Stimulated activated naive B cell treated with anti-CD40 and anti-IgM and Interleukin-4, amounts not matched to agents 10 μg/mL and 1 μg/mL and 100 μg/mL, for 72 hours (primary cell): ENCODE measurements at places on chromosomes 4 and X.

GRCh38 chrX:110251526-110251925 is 66.4 kb downstream of the AMMECR1 start:
- H3K4me1 ChIP-seq, result peaks cover 2% of the 10 kb centered on the region
- H3K4me3 ChIP-seq, result no peak overlapping the region
- no peaks in the 10 kb centered on the region for H3K36me3 ChIP-seq
- no peak for DNase-seq
- H3K27me3 ChIP-seq, result no peaks in the 10 kb centered on the region

- H3K4me3 ChIP-seq, result no peak overlapping the region
- no peaks in the 10 kb centered on the region for H3K36me3 ChIP-seq
- H3K4me1 ChIP-seq, result no peaks in the 10 kb centered on the region
- no peak overlapping the region for H3K27ac ChIP-seq
- H3K27me3 ChIP-seq, result no peaks in the 10 kb centered on the region
These were observed 53.6 kb upstream of the FUNDC1 start for GRCh38 chrX:44596277-44596676.

DNA sequence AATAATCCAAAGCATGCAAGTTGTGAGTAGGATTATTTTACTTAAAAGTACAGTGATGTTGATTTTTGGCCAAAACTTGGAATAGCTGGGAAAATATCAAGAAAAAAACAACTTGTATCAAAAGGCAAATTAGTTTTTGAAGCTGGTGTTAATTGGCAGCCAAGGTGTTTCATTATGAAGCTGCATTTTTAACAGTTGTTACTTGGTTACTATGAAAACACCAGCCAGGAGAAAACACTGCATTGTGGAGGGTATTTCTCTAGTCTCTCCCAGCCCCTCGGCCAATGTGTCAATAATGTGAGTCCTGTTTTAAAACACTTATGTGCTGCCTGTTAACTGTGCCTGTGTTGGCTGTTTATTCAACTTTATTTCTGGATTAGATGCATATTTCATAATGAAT is 733.4 kb downstream of the ADGRL3 start:
- H3K4me1 ChIP-seq, result no peaks in the 10 kb centered on the region
- DNase-seq, result no peak
- no peaks in the 10 kb centered on the region for H3K27me3 ChIP-seq
- no peaks in the 10 kb centered on the region for H3K36me3 ChIP-seq
- no peak overlapping the region for H3K4me3 ChIP-seq

- no peak for DNase-seq
- H3K27me3 ChIP-seq, result no peaks in the 10 kb centered on the region
- no peak overlapping the region for H3K4me3 ChIP-seq
- H3K4me1 ChIP-seq, result peaks cover 6% of the 10 kb centered on the region
- H3K36me3 ChIP-seq, result peaks cover 4% of the 10 kb centered on the region
These were observed 19.9 kb downstream of the GPKOW start for GRCh38 chrX:49103637-49104036.

GRCh38 chrX:21150208-21150607 is 224.0 kb upstream of the CNKSR2 start:
- no peak overlapping the region for H3K4me3 ChIP-seq
- no peaks in the 10 kb centered on the region for H3K4me1 ChIP-seq
- H3K36me3 ChIP-seq, result no peaks in the 10 kb centered on the region

GRCh38 chr4:123749383-123749782 is 352.8 kb downstream of the SPRY1 start:
- no peak overlapping the region for H3K4me3 ChIP-seq
- no peaks in the 10 kb centered on the region for H3K4me1 ChIP-seq
- no peak for DNase-seq
- H3K36me3 ChIP-seq, result no peaks in the 10 kb centered on the region
- H3K27me3 ChIP-seq, result peaks cover 10% of the 10 kb centered on the region
- no peak overlapping the region for H3K27ac ChIP-seq

DNA sequence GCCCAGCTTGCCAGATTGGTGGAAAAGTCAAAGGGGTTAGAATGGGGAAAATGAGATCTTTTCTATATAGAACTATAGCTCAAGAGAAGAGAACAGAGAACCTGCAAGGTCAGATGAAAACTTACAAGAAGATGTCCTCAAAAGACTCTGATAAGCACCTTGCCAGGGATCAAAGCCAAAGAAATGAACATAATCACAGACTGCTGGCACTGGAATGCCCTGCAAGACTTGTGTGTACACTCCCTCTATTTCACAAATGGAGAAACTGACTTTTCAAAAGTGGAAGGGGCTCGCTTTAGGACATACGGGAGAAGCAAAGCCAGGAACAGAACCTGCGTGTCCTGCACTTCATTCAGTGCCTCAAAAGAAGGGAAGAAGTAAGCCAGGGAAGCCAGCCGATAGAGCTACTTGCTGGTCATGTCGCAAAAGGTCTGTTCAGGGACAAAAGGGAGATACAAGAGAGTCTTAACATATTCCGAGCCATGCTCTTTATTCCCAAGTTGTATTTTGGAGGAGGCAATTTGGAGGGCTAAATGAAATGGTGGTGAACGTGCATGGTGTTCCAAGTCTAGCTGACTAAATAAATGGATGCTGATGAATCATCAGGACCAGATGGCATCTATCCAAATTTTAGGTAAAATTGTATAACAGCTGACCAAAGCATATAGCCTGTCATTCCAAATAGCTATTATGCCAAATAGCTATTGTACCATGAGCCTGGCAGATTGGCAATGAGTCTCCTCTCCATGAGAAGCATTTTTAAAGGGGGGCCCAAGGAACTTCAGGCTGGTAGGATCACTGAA is 175.6 kb upstream of the GPC4 start:
- no peaks in the 10 kb centered on the region for H3K27me3 ChIP-seq
- H3K27ac ChIP-seq, result no peak overlapping the region
- H3K4me3 ChIP-seq, result no peak overlapping the region
- DNase-seq, result no peak
- H3K4me1 ChIP-seq, result no peaks in the 10 kb centered on the region
- H3K36me3 ChIP-seq, result no peaks in the 10 kb centered on the region

DNA sequence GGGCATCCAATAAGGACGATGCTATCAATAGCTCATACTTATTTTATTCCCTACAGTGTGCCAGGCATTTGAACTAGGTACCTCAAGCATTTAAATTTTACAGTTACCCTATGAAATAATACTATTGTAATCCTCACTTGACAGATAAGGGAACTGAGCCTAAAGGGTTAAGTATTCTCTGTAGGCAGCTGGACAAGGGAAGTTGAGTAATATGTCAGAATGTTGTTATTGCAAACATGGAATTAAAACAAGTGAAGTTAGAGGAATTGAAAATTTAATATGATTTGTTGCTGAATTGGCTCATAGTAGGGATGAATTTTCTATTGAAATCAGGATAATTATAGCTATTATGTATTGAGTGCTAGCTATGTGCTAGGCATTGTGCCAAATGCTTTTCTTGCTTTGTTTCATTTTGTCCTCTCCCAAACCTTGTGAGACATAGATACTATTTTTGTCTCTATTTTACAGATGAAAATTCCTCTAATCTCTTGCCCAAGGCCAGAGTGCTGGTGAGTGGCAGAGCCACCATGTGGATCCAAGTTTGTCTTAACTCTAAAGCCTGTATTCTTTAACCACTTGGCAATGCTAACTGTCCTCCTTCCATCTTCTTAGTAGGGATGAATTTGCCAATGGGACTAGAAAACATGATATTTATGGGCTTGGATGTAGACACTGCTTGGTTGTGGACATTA is 58.1 kb downstream of the TMEM164 start:
- H3K4me1 ChIP-seq, result peaks cover 22% of the 10 kb centered on the region
- peaks cover 4% of the 10 kb centered on the region for H3K36me3 ChIP-seq
- no peak overlapping the region for H3K27ac ChIP-seq
- no peak for DNase-seq

- DNase-seq, result no peak
- H3K27me3 ChIP-seq, result no peaks in the 10 kb centered on the region
- H3K27ac ChIP-seq, result no peak overlapping the region
- H3K36me3 ChIP-seq, result peaks cover 14% of the 10 kb centered on the region
- no peaks in the 10 kb centered on the region for H3K4me1 ChIP-seq
These were observed 206.9 kb upstream of the MAB21L2 start for GRCh38 chr4:150375025-150375424.

GRCh38 chrX:109362101-109362500 is 119.8 kb downstream of the GUCY2F start:
- no peaks in the 10 kb centered on the region for H3K4me1 ChIP-seq
- no peak for DNase-seq
- no peak overlapping the region for H3K4me3 ChIP-seq
- H3K27me3 ChIP-seq, result no peaks in the 10 kb centered on the region
- H3K36me3 ChIP-seq, result no peaks in the 10 kb centered on the region
- no peak overlapping the region for H3K27ac ChIP-seq

- H3K27ac ChIP-seq, result no peak overlapping the region
- no peak overlapping the region for H3K4me3 ChIP-seq
- DNase-seq, result no peak
These were observed 19.1 kb upstream of the TEX13B start for GRCh38 chrX:108001218-108001814.

GRCh38 chrX:39643550-39643949 is 454.2 kb downstream of the BCOR start:
- H3K4me3 ChIP-seq, result no peak overlapping the region
- peaks cover 7% of the 10 kb centered on the region for H3K4me1 ChIP-seq
- peaks cover 2% of the 10 kb centered on the region for H3K36me3 ChIP-seq
- H3K27ac ChIP-seq, result no peak overlapping the region
- peaks cover 7% of the 10 kb centered on the region for H3K27me3 ChIP-seq

GRCh38 chr4:183599690-183600089 is 59.3 kb downstream of the RWDD4 start:
- H3K27ac ChIP-seq, result no peak overlapping the region
- H3K36me3 ChIP-seq, result no peaks in the 10 kb centered on the region
- DNase-seq, result no peak

DNA sequence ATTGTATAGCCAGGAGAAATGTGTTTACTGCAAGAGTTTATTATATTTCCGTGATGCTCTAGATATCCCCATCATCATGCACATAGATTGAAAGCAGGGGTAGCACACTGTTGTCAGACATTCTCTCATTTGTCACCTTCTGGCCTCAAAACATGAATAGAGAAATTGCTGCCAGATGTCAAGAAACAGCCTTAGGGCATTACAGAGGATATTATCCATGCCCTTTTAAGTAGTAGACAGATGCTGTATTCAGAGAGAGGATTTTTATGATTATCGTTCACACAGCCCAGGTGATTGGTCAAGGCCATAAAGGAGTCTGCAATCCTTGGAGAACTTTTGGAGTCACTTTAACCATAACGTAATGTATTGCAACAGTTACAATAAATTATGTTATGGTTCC is 1961.5 kb upstream of the TENM3 start:
- no peak for DNase-seq
- H3K4me3 ChIP-seq, result no peak overlapping the region
- no peak overlapping the region for H3K27ac ChIP-seq
- H3K4me1 ChIP-seq, result no peaks in the 10 kb centered on the region

DNA sequence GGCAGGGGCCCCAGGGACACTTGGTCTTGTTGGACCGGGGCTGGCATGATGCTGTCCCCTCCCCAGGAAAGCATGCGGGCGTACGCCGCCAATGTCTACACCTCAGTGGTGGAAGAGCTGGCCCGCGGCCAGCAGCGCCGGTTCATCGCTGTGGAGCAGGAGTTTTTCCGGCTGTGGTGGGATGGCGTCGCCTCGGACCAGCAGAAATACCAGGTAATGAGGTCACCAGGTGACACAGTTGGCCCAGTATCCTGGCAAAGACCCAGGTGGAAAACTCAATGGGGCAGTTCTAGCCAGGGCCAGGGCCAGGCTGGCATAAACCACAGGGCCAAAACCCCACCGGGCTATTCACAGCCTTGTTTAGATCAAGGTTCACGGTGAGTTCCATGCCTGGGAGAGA is 1.5 kb downstream of the MAN2B2 start:
- H3K4me3 ChIP-seq, result no peak overlapping the region
- no peak for DNase-seq
- no peak overlapping the region for H3K27ac ChIP-seq
- peaks cover 9% of the 10 kb centered on the region for H3K4me1 ChIP-seq
- peaks cover 45% of the 10 kb centered on the region for H3K36me3 ChIP-seq
- no peaks in the 10 kb centered on the region for H3K27me3 ChIP-seq

DNA sequence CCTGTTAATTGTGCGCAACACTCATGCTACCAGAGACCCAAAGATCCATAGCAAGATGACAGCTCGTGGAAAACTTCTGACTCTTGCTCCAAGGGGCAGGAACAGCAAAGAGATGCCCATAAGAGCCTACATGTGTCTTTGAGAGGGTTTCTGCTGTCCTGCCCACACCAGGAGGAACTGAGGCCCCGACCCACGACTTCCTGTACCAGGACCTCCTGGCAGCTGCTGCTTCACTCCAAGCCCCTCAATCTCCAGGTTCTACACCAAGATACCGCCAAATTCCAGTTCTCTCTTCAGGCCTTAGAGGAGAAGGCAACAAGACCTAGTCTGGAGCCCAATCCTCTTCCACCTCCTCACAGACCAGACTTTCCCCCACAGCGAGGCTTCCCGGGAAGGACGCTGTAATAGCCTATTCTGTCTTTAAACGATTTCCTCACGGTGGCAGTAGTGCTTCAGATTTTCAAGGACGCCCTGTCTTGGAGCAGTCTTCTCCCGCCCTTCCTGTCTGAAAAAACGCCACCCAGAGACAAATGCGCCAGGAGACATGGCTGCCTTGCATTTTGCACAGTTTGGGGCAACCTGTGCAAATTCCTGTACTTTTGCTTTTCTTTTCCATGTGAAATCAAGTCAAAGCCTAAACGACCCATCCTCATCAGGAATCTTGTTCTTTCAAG is 230.2 kb upstream of the STK26 start:
- no peaks in the 10 kb centered on the region for H3K27me3 ChIP-seq
- H3K4me1 ChIP-seq, result peaks cover 8% of the 10 kb centered on the region
- peak overlapping the region; percentile 94 for H3K4me3 ChIP-seq
- peaks cover 16% of the 10 kb centered on the region for H3K36me3 ChIP-seq
- H3K27ac ChIP-seq, result peak overlapping the region; percentile 98

DNA sequence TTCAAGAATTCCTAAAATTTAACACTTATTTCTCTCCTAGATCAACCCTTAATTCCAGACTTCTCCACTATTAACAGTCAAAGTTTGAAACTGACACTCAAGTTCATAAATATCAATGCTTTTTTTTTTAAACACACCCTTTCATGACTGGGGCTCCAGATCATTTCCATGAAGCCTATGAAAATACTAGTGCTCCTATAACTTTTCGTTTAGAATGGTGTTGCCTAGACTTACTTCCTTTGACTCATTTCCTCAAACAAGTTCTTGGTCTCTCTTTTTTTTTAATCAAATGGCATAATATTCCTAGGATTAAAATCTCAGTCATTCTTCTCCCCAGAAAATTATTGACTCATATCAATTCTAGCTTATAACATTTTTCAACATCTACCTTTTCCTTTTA is 13.1 kb downstream of the ZMAT1 start:
- H3K4me3 ChIP-seq, result no peak overlapping the region
- peaks cover 13% of the 10 kb centered on the region for H3K36me3 ChIP-seq
- H3K4me1 ChIP-seq, result no peaks in the 10 kb centered on the region
- H3K27ac ChIP-seq, result no peak overlapping the region
- no peaks in the 10 kb centered on the region for H3K27me3 ChIP-seq
- no peak for DNase-seq

GRCh38 chr4:163913571-163913970 is 419.1 kb downstream of the TMA16 start:
- H3K36me3 ChIP-seq, result no peaks in the 10 kb centered on the region
- no peak overlapping the region for H3K27ac ChIP-seq
- H3K4me1 ChIP-seq, result no peaks in the 10 kb centered on the region

- H3K4me3 ChIP-seq, result no peak overlapping the region
- DNase-seq, result peak; percentile 58
- peaks cover 12% of the 10 kb centered on the region for H3K36me3 ChIP-seq
- no peaks in the 10 kb centered on the region for H3K27me3 ChIP-seq
- H3K4me1 ChIP-seq, result peaks cover 55% of the 10 kb centered on the region
- H3K27ac ChIP-seq, result no peak overlapping the region
These were observed 16.9 kb downstream of the CYBB start for GRCh38 chrX:37796805-37797204.

- H3K27ac ChIP-seq, result no peak overlapping the region
- H3K4me1 ChIP-seq, result no peaks in the 10 kb centered on the region
- DNase-seq, result no peak
- H3K27me3 ChIP-seq, result no peaks in the 10 kb centered on the region
These were observed 71.9 kb upstream of the PRSS48 start for GRCh38 chr4:151204925-151205524.
